ENCODE measurements at places on chromosomes 11 and 22. TPM values are rescaled to one million over a fixed set of nuclear protein-coding genes. Genes with fewer than 3 reads are reported as not detected.

DNA sequence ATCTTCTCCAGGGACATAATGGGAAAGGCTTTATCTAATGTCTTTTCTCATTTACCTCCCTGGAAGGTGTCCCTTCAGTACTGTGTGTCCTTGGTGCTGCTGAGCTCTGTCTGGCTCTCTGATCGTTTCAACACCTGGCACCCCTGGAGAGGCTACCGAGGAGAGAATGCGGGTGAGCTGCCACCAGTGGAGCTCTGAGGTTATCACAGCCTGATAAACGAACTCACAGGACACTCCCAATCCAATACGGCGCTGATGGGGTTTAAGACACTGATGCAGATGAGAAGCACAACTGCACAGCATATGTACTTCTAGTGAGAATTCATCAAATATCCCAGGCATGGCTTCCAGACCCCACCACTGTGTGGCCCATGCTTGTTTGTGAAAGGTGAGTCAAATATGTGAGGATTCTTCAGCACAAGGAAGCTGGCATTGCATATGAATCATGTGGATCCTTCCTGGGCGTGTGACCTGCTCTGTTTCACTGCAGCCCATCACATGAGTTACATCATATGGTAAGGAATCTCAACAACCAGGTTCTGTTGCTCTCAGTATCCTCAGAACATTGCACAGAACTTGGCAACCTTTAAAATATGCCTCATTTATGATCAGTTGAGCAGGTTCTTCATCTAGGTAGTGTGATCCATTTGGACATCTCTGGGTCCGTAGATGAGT is 34.8 kb upstream of the VWA5A start:
- no peak for DNase-seq
- no peak overlapping the region for H3K4me3 ChIP-seq
- no peaks in the 10 kb centered on the region for H3K36me3 ChIP-seq
- H3K4me1 ChIP-seq: peaks cover 5% of the 10 kb centered on the region

- H3K4me1 ChIP-seq: no peaks in the 10 kb centered on the region
- H3K36me3 ChIP-seq: no peaks in the 10 kb centered on the region
- no peak for DNase-seq
- H3K27me3 ChIP-seq: no peaks in the 10 kb centered on the region
These were observed 52.1 kb downstream of the LINC01488 start for GRCh38 chr11:69533296-69534165.

DNA sequence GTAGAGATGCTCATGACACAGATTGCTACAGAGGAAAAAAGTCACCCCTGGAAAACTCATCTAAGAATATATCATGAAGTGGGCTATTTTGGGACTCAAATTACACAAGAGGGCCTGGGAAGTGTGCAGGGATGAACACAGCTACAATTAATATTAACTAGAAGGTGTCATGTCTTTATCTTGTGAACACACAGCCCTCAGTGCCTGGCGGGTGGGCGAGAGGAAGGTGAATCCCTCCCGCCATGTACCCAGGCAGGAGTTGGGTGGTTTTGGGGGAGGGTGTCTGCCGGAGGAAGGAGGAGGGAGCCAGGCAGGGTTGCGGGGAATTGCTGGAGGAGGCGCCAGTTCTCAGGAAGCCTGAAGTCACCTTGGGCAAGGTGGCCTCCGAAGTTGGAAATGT is 5.1 kb upstream of the FAM83F start:
- no peak overlapping the region for H3K4me3 ChIP-seq
- H3K4me1 ChIP-seq: peaks cover 6% of the 10 kb centered on the region
- no peak overlapping the region for H3K27ac ChIP-seq
- H3K27me3 ChIP-seq: no peaks in the 10 kb centered on the region
- no peaks in the 10 kb centered on the region for H3K36me3 ChIP-seq

- H3K27ac ChIP-seq: no peak overlapping the region
- DNase-seq: no peak
- no peaks in the 10 kb centered on the region for H3K27me3 ChIP-seq
These were observed 426.4 kb downstream of the INSC start for GRCh38 chr11:15541079-15541478.

GRCh38 chr11:132648851-132649250 is 883.5 kb downstream of the OPCML start:
- H3K4me3 ChIP-seq: no peak overlapping the region
- H3K27me3 ChIP-seq: no peaks in the 10 kb centered on the region
- H3K36me3 ChIP-seq: no peaks in the 10 kb centered on the region

MN1 gene
- total RNA-seq: 4.5 TPM

Measured in thyroid gland (tissue), 4 donors.